RKO (cell line): ENCODE measurements at places on chromosomes 11 and 22.

DNA sequence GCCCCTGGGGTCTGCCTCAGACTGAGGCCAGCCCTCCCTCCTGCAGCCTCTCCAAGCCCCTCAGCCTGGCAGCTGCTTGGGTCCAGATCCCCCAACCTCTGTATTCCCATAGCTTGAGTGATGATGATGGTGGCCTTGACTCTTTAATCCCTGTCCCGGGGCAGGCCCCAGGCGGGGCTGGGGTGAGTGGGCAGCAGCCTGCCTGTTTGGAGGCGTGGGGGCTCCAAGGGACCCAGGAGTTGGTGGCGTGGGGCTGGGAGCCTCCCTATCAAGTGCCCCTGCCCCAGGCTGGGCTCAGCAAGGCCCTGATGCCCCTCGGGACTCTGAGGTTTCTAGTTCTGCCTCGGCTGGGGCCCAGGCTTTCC, 22.5 kb downstream of the PPIL2 start:
- DNase-seq = no peak

DNA sequence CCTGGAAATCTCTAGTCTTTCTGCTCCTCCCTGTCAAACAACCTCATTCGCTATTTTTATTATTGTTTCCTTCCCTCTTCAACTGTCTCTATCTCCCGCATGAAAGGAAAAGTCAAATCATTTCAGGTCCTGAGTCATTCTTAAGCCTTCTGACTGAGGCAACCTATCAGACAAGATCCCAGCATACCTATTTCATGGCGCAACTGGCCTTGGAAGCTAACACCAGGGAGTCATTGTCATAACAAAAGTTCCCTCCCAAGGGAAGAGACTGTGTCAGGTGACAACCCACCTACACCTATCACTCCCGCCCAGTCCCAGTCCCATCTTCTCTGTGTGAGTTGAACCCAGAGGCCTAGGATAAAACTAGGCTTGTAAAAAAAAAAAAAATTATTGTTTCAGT, 10.2 kb upstream of the ARHGAP42 start:
- DNase-seq = no peak

- DNase-seq = no peak
Observed at GRCh38 chr22:32317524-32317923, 40.1 kb upstream of the RFPL3 start.

DNA sequence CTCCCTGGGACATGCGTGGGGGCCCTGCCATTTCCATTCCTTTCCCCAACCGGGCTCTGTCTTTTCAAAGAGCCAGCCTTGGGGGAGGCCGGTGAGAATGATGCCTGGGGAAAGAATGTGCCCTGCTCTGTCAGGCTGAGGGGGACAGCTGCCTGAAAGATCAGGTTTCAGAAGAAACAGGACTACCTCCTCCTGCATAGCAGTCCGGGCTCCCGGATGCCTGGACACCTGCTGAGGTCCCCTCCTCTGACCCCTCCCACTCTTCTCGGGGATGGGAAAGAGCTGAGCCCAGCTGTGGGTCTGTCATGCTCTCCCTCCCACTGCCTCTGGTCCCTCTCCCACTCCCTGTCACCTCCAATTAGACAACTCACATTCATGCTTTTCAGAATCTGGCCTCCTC, 41.8 kb upstream of the CDON start:
- no peak for DNase-seq

DNA sequence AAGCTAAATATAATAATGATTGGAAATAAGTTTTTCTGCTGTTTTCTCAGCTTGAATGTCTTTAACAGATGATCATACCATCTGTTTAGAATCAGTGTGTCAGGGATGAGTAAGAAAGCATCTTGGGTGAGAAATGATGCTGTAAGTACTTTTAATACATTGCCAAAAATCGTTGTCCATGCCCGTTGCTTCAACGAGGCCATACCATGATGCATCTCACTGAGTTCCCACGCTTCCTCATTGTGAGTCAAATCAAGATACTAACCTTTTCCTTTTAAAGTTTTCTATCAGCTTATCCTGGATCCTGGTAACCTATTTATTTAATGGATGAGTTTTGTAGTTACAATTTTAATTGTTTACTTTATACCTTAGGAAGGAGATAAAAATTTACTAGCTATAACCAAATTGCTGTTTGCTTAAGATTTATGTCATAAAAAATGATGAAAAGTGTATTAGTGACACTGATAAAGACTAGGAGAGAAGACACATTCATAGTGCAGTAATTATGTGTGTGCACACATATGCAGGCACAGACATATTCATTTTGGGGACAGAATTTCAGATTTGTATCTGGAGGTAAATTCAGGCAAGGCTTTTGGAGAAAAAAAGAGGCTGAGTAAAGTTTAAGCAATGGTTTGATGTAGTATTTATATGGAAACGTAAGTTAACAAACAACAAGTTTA, 154.8 kb downstream of the UVRAG start:
- DNase-seq = peak; percentile 55

GRCh38 chr11:40215556-40215955, 1243.9 kb downstream of the LRRC4C start:
- DNase-seq = no peak
